T-cell (primary cell): ENCODE measurements at places on chromosomes 5 and 9. TPM values are rescaled to one million over a fixed set of nuclear protein-coding genes. Genes with fewer than 3 reads are reported as not detected.

FGF18 gene
- not detected for total RNA-seq

SH2D3C gene
- total RNA-seq, result 48.7 TPM

THOC3 gene
- 84.9 TPM for total RNA-seq

INSYN2B gene
- not detected for total RNA-seq

GLRA1 gene
- total RNA-seq, result not detected

PCDHGB1 gene
- total RNA-seq, result not detected

RNF14 gene
- total RNA-seq, result 18.8 TPM

FGF10 gene
- not detected for total RNA-seq

KLHL9 gene
- 14.1 TPM for total RNA-seq

UNC5A gene
- not detected for total RNA-seq

PCDHAC1 gene
- total RNA-seq, result not detected

SPATA31C1 gene
- total RNA-seq, result not detected

PCDHB5 gene
- not detected for total RNA-seq

NME5 gene
- not detected for total RNA-seq

ITGA1 gene
- total RNA-seq, result 2.9 TPM

RMI1 gene
- 2.3 TPM for total RNA-seq

PCDHGA1 gene
- total RNA-seq, result 0.26 TPM

BRD9 gene
- total RNA-seq, result 78.3 TPM

ANKRD34B gene
- not detected for total RNA-seq

PSAT1 gene
- 24.9 TPM for total RNA-seq

TXNDC8 gene
- not detected for total RNA-seq

NUDT12 gene
- total RNA-seq, result 1.2 TPM

FST gene
- total RNA-seq, result 1.1 TPM

RLN1 gene
- total RNA-seq, result 4.7 TPM

SLC34A3 gene
- not detected for total RNA-seq

PCDHGA8 gene
- total RNA-seq, result not detected

SSNA1 gene
- 64.0 TPM for total RNA-seq

CATSPER3 gene
- not detected for total RNA-seq

PRR7 gene
- 9.5 TPM for total RNA-seq

ELAVL2 gene
- 0.79 TPM for total RNA-seq

SLC6A19 gene
- 0.06 TPM for total RNA-seq

PALM2AKAP2 gene
- not detected for total RNA-seq

ADRA1B gene
- total RNA-seq, result not detected

LCN2 gene
- not detected for total RNA-seq

GPRIN1 gene
- total RNA-seq, result 0.54 TPM

TSPAN17 gene
- total RNA-seq, result 20.2 TPM

LAMC3 gene
- 0.35 TPM for total RNA-seq

CDH10 gene
- not detected for total RNA-seq

ARID3C gene
- not detected for total RNA-seq

IGIP gene
- 11.3 TPM for total RNA-seq

GABBR2 gene
- not detected for total RNA-seq

SLC6A7 gene
- not detected for total RNA-seq

KCNV2 gene
- total RNA-seq, result not detected

SAXO1 gene
- 0.19 TPM for total RNA-seq

HBEGF gene
- total RNA-seq, result 1.9 TPM

ADAMTS2 gene
- 0.09 TPM for total RNA-seq
